ENCODE measurements at places on chromosomes 5 and 9. TPM values are rescaled to one million over a fixed set of nuclear protein-coding genes. Genes with fewer than 3 reads are reported as not detected.

SLC22A4 gene
- 0.30 TPM for total RNA-seq

IFNA21 gene
- not detected for total RNA-seq

BRD3OS gene
- total RNA-seq = 11.3 TPM

PRR16 gene
- not detected for total RNA-seq

ARL14EPL gene
- not detected for total RNA-seq

GRHPR gene
- total RNA-seq = 50.9 TPM

LECT2 gene
- total RNA-seq = not detected

ISL1 gene
- not detected for total RNA-seq

ZNF454 gene
- total RNA-seq = 0.07 TPM

IRX2 gene
- not detected for total RNA-seq

THBS4 gene
- total RNA-seq = 0.61 TPM

SLC27A4 gene
- 22.5 TPM for total RNA-seq

ROPN1L gene
- 3.7 TPM for total RNA-seq

WWC1 gene
- not detected for total RNA-seq

PDCD1LG2 gene
- total RNA-seq = 2.5 TPM

MTAP gene
- 63.7 TPM for total RNA-seq

CTNND2 gene
- not detected for total RNA-seq

PCDHB8 gene
- total RNA-seq = not detected

IFNB1 gene
- not detected for total RNA-seq
